ENCODE measurements at places on chromosomes 6 and 20.
A peak's percentile ranks its signal among the peaks of the same experiment; 100 is the strongest.

GRCh38 chr20:59994697-59995122 is 36.5 kb downstream of the CDH26 start:
- no peak for DNase-seq

GRCh38 chr20:23179766-23180403 is 93.8 kb upstream of the CD93 start:
- no peak for DNase-seq

DNA sequence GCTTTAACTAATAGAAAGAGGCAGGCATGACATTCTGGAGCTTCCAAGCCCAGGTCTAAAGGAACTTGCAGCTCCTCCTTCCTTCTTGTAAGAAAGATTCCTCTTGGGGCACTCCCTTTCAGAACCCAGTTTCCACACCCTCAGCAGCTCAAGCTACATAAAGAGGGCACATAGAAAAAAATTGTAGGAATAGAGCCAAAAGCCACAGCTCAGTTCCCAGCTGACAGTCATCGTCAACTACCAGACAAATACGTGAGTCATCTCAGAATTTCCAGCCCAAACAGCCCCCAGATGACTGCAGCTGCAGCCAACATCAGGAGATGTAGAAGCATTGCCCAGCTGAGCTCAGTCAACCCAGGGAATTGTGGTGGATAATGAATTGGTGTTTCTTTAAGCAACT is 349.8 kb upstream of the ARID1B start:
- no peak for DNase-seq

DNA sequence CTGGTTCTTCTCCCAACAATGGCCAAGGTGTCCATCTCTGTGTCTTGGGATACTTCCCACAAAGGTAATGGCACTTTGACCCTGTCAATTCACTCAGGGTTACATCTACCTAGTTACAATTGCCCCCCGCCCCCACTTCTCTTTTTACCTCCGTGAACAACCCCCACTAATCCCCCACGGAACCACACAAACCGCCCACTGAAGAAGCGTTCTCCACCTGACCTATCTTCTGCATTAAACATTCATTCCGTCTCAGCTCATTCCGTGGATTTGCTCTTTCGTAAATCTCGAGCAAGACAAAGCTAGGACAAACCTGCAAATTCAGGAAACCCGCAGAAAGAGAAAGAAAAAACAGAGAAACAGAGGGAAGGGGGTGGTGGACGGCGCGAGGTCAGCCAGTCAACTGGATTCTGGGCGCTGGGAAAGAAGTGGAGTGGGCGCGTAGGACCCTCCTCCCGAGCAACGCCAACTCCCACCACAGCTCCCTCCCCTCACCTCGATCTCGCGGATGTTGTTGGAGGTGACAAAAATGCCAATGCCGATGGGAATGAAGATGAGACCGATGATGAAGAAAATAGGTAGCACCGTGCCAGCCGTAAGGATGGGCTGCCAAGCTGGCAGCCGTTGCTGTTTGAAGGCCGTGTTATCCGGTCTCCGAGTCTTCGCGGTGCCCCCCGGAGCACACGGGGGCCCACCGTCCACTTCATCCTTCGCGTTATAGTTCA is 523 bp downstream of the TMEM30A start:
- no peak for DNase-seq

DNA sequence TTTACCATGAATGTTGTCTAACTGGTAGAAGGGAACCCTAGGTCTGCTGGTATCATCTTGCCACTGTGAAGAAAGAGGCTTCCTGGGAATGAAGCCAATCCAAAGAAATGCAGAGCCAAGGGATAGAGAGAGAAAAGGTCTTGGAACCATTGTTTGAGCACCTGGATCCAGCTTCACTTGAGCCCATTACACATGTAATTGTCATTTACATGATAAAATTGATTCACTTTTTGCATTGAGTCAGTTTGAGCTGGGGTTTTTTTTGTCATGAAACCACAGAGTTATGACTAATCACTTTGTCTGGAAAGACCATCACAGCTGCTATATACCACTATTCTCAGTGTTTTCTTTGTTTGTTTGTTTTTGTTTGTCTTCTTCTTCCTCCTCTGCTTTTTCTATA is 112.3 kb downstream of the CBLN4 start:
- no peak for DNase-seq

GRCh38 chr20:7003598-7003997 is 236.1 kb downstream of the BMP2 start:
- DNase-seq, result no peak

DNA sequence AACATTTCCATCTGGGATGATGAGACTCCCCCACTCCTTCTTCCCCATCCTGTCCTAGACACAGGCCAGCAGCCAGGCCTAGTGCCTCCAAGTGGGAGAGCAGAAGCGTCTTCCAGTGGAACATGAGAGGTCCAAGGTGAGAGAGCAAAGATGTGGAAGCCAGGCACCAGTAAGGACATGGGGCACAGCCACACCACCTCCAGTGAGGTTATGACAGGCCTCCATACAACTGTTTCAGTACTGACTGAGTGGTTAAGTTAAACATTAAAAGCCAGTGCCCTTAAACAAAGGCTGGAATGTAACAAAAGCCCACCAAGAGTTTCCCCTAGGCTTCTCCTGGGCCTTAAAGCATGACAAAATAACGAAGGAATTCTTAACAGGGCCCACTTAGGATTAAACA is 5.3 kb downstream of the ZBTB24 start:
- DNase-seq, result no peak

- DNase-seq, result no peak
Measured at GRCh38 chr6:155263373-155264063, at the start of gene CLDN20. TSS of gene CLDN20 (plus strand) at chr6:155264013. CDS start at chr6:155275720, 11,707 bp downstream.

DNA sequence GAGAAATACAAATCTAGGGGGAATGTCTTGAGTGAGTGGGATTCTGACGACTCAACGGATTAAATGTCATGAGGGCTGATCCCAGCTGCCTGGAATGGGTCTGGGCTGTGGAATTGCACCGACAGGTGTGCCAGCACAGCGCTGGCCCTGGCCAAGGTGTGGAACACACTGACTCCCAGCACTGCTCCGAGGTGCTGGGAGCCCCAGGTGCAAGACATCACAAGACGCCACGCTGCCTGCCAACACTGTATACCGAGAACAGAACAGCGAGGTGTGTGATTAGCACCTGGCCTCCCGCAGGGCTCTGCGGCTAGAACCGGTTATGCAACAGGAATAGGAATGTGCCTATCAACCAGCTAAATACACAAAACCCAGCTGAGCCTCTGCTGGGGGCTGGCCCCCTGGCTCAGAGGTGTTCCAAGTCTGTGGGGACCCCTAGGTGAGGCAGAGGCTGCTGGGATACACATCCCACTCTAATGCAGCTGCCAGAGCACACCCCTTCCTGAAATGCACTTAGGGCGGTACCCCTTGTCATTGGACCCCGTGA is 24.8 kb upstream of the APMAP start:
- DNase-seq, result peak; percentile 91

DNA sequence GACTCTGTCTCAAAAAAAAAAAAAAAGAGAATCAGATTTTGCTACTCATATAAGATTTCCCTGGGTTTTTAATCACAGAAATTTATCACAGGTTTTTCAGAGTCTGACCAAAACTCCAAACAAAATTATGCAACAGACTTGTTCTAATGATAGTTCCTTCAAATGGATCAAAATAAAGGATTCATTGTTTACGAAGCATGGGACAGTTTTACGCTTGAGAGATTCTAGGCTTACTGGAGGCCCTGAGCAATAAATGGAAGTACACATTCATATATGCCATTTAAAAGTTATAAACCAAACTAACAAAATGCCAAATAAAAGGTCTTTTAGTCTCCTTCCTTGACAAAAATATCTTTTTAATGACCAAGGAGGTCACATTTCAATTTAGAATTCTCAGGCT is 245.1 kb upstream of the KCNQ5 start:
- no peak for DNase-seq

- peak; percentile 35 for DNase-seq
Measured at GRCh38 chr20:62804627-62805154, at the start of gene OGFR. TSS of gene OGFR (plus strand) at chr20:62804835. CDS start at chr20:62804860, 25 bp downstream.

DNA sequence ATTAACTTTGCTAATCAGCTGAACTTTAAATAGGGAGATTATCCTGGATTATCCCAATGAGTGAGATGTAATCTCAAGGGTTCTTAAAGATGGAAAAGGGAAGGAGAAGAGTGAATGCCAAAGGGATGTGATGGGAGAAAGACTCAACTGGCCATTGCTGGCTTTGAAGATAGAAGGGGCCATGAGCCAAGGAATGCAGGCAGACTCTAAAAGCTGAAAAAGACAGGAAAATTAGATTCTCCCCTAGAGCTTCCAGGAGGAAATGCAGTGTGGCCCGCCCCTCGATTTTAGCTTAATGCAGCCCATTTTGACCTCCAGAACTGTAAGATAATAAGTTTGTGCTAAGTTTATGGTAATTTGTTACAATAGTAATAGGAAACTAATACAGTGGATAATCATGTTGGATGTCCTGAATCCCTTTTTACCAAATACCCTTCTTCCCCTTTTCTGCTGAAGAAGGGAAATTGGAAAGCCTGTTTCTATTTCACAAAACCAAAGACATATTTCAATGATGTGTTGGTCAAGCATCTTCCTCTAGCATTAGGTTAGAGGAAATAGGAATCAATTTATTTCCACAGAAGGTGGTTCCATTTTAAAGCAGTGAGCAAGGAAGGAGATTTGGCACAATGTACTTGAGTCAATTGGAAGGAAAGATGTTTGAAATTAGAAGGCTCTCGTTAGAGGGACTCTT is 3.3 kb upstream of the HDDC2 start:
- no peak for DNase-seq

GRCh38 chr20:61728326-61728725 is 337.4 kb downstream of the TAF4 start:
- DNase-seq, result no peak

DNA sequence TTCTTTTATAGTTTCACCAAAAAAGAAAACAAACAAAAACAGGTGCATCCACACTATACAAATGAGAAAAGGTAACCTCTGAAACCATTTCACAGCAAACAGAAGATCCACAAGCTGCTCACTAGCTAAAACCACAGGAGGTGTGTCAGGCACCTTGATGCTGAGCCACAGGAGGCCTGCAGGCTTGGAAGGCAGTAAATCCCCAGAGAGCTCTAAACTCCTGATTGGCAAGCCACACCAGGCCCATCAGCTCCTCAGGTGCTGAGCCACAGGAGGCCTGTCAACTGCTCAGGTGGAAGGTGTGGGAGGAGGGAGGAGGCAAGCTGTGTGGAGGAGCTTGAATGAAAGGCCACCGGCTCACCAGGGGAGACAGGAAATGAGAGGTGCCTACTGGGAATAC is 273.0 kb downstream of the PKHD1 start:
- DNase-seq, result peak; percentile 11
